CD4-positive, CD25-positive, alpha-beta regulatory T cell (primary cell): ENCODE measurements at places on chromosomes 4 and X.
A peak's percentile ranks its signal among the peaks of the same experiment; 100 is the strongest.

DNA sequence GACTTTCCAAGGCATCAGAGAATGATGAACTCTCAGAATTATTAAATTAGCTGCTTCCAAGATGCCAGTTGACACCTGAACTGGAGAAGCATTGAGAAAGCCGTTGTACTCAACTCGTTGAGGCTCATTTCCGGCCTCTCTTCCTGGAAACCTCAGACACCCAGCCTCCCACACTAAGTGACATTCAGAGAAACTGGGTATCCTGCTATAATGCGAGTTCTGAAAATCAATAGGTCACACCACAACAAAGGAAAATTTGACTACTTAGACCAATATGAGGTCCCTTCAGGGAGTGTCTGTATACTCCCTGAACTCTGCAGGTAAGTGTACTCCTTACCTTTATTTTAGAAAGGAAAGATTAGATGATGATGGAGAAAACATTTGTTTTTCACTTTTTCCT, 51.2 kb downstream of the ENPEP start:
- DNase-seq: no peak
- no peak overlapping the region for H3K27ac ChIP-seq
- no peaks in the 10 kb centered on the region for H3K4me1 ChIP-seq
- no peaks in the 10 kb centered on the region for H3K27me3 ChIP-seq
- peak overlapping the region; percentile 3 for H3K4me3 ChIP-seq
- no peaks in the 10 kb centered on the region for H3K36me3 ChIP-seq

GRCh38 chr4:5489260-5489659, 219.1 kb downstream of the EVC2 start:
- no peak overlapping the region for H3K27ac ChIP-seq
- no peaks in the 10 kb centered on the region for H3K36me3 ChIP-seq
- no peak for DNase-seq
- no peak overlapping the region for H3K4me3 ChIP-seq
- H3K4me1 ChIP-seq: no peaks in the 10 kb centered on the region
- H3K27me3 ChIP-seq: no peaks in the 10 kb centered on the region

GRCh38 chrX:51332188-51332942, at the start of gene NUDT10:
Gene NUDT10 (plus strand): TSS chrX:51332822. CDS start chrX:51332966, 144 bp downstream.
- H3K36me3 ChIP-seq: no peaks in the 10 kb centered on the region
- H3K4me3 ChIP-seq: no peak within 1 kb of the TSS
- DNase-seq: peak; percentile 18

DNA sequence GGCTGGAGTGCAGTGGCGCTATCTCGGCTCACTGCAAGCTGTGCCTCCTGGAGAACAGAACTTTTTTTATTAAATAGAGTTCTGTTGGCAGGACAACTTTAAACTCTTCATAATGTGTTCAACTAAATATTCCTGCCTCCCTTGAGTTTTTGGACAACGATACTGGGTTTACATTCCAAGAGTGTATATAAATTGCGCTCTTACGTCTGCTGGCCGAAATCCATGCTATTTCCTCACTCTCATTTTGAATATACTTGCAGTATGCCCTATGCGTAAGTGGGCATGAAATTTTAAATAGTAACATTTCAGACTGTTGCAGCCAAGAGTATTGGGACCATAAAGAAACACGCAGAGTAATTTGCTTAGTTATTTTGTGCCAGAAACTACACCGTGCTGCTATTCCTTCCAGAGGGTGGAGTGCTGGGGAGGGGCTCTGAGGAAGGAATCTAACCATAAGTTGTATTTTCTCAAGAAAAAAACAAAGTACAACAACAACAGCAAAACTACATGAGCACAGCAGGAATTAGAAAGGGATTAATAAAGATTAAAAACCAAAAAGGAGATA, 480.0 kb downstream of the NLGN4X start:
- no peak overlapping the region for H3K27ac ChIP-seq
- H3K4me1 ChIP-seq: no peaks in the 10 kb centered on the region
- no peak overlapping the region for H3K4me3 ChIP-seq
- no peaks in the 10 kb centered on the region for H3K27me3 ChIP-seq
- no peak for DNase-seq

DNA sequence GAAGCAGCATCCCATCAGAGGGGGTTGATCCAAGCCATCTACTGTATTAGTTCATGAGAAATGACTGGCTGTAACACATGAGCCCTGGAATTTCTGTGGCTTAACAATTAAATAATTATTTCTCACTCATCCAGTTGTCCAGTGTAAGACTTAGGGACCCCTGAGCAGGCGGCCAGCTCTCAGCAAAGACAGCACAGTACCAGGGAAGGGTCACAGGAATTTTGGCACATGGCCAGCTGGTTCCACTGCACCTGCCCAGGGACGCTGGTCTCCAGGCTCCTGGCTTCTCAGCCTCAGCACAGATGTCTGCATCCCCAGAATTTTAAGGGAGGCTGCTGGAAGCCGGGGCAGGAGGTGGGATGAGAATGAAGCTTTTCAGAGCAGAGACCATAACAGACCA, 93.7 kb upstream of the DHRSX start:
- peaks cover 4% of the 10 kb centered on the region for H3K4me1 ChIP-seq
- H3K4me3 ChIP-seq: no peak overlapping the region

DNA sequence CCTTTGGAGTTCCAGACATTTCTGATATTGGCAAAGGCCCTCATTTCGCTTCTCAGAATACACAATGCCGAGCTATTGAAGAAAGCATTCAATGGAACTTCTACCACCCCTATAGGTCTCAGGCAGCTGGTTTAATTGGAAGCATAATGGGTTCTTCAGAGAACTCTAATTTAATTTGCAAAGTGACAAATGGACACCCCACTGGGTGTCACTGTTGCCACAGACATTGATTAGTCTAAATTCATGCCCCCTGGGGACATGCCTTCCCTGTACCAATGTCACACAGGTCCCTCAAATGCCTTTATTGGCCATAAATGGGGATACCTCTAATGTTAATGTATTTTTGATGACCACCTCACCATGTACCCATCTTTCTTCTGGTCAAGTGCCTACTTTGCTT, 22.9 kb upstream of the TMEM255A start:
- no peaks in the 10 kb centered on the region for H3K36me3 ChIP-seq
- no peak for DNase-seq
- H3K27ac ChIP-seq: no peak overlapping the region

DNA sequence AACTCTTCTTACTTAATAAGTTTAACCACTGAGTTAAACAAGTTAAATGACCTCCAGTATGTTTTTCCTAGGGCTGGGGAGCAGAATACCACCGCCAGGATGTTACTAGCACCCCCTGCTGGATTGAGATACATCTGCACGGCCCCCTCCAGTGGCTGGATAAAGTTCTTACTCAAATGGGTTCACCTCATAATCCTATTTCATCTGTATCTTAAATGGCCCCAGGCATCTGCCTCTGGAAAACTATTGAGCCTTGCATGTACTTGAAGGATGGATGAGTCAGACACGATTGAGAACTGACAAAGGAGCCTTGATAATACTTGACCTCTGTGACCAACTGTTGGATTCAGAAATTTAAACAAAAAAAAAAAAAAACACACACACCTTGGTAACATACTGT, 61.5 kb upstream of the MMAA start:
- no peak overlapping the region for H3K4me3 ChIP-seq
- no peak overlapping the region for H3K27ac ChIP-seq
- no peaks in the 10 kb centered on the region for H3K4me1 ChIP-seq
- no peak for DNase-seq

- H3K27ac ChIP-seq: peak overlapping the region; percentile 82
- no peaks in the 10 kb centered on the region for H3K36me3 ChIP-seq
- peaks cover 57% of the 10 kb centered on the region for H3K4me1 ChIP-seq
- H3K4me3 ChIP-seq: peak overlapping the region; percentile 74
Observed at GRCh38 chr4:83217721-83218522, 66.7 kb downstream of the COQ2 start.

- H3K4me1 ChIP-seq: no peaks in the 10 kb centered on the region
- H3K4me3 ChIP-seq: no peak overlapping the region
- no peak overlapping the region for H3K27ac ChIP-seq
- no peak for DNase-seq
- H3K27me3 ChIP-seq: no peaks in the 10 kb centered on the region
Observed at GRCh38 chr4:25970691-25971432, 56.8 kb downstream of the SMIM20 start.
